Brain microvascular endothelial cell (primary cell): ENCODE measurements at places on chromosomes 4 and X.

GRCh38 chr4:159608436-159608835, 505.6 kb downstream of the RAPGEF2 start:
- no peak for DNase-seq

DNA sequence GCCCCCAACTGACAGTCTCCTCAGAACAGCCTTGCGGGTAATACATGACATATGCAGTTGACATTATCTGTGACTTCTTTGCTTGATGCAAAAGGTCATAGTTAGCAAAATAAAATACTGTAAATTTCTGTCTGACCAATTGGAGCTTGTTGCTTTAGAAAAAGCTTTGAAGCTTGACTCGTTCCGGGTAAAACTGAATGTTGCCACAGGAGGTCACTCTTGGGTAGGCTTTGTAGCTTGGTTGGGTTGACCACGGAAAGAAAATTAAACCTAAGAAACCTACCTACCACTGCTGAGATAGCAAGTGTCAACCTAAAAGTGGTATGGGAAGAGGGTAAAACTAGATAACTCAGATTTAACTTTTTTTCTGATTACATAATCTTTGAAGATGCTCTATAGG, 23.2 kb downstream of the PRPS2 start:
- peak; percentile 57 for DNase-seq

DNA sequence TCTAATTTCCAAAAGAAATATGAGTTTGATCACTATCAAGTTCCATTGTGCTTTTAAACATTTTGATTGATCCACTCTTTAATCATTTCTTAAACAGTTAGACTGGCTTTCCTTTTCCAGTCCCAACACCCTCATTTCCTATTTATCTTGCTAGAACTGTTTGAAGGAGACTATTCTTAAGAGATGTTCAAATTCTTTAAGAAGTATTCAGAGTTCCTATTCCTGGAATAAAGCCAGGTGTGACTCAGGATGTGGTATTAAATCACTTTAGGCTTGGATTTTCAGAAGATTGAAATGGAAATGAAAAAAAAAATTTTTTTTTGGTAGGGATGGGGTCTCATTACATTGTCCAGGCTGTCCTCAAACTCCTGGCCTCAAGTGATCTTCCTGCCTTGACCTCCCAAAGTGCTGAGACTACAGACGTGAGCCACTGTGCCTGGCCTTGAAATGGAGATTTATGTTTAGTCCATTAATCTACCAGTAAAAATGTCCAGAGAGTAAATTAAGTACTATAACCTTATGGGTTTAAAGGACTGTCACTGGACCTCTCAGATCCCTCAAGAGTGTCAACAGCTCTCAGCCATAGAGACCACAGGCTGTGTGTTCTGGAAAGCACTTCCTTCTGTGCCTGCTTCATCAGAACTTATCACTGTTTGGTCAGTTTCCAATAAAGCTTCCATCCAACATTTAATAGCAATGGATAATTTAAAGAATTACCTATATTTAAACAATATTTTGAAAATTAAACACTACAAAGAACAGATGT, 90.7 kb downstream of the CDS1 start:
- peak; percentile 75 for DNase-seq

DNA sequence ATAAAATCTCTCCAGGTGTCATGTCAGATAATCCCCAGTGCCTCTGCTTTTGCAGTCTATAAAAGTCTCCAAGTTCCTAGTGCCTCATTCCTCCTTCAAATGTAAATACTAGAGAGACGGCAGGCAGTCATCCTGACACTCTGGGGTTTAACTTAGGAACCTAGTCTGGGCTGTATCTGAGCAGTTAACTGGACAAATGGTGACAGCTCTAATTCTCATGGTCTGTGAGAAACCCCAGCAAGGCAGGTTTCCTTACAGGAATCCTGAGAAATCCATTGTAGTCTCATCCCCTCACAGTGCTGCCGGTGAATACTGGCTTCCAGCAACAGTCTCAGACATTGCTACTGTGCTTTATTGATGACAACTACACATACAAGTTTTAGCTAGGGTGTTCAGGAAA, 246.8 kb downstream of the SNCA start:
- DNase-seq, result no peak

- DNase-seq, result no peak
These were observed 87.9 kb upstream of the NR3C2 start for GRCh38 chr4:148530114-148530513.

DNA sequence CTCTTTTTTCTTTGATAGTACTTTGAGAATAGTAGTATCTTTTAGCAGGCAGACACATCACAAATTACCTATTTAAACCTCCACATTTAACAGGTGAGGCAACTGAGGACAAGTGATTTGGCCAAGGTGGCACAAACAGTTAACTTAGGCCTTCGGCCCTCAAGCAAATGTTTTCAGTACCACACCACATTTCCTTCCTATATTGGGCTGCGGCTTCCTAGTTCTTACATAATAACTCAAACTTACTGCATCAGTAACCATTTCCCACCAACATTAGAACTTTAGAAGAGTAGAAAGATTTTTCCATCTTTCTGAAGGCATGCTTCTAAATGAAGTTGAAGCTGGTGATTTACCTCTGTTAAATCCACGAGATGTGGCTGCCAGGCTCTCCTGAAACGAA, 63.2 kb upstream of the SLC4A4 start:
- DNase-seq, result no peak

- DNase-seq, result peak; percentile 40
These were observed 109.7 kb downstream of the NKX6-1 start for GRCh38 chr4:84389406-84389805.

DNA sequence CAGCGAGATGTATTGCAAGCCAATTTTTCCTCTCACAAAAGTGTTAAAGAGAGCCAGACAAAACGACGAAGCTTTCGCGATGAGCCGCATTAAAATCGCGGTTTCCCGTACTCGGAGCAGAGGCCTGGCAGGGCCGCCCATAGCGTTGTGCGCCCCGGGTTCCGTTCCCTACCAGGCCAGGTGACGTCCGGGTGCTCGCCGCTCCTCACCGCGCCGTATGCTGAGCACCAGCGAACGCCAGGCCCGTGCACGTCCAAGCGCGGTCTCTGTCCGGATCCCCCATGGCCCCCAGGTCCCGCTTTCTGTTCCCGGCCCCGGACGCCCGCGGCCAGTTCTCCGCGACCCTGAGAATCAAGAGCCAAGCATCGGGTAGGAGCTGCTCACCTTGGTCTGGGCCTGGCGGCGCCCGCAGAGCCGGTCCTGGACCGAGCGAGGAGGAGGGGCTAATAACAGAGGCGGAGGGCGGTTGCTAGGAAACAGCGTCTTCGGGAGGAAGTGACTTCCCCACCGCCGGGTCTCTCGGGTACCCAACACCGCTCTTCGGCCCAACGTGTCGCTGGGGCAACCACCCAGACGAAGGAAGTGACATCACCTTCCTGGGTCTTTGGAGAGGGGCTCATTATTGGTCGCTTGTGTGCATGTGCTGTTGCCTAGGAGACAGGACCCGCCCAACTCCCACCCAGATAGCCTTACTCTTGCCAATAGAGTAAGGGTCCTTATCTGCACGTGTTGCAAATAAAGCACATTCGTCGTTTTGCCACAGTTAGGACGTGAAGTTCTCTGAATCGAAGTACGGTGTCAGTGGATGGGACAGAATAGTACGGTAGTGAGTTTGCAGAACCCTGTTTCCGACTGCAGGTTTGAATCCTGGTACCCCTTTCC, at the start of gene MAP9:
MAP9 (minus strand) TSS at position 579 of the 882 bp plus-strand sequence. CDS start 1,115 bp downstream, outside the sequence.
- peak; percentile 97 for DNase-seq

DNA sequence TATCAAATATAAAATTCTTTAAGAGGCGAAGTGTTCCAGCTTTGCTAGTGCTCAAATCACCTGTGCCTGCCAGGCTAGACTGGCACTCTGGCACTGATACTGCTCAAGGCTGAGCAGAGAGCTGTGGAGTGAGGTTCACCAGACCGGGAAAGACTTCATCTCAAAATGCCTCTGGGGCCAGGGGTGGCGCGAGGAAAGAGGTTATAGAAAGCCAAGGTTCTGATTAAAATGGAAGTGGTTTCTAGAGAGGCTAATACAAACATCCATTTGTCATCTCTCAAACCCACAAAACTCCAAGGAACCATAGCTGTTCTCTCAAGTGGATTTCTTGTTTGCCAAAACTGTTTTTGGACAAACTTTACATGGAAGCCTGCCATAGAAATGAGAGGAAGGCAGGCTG, 41.5 kb downstream of the F11 start:
- DNase-seq, result no peak
